ENCODE measurements at places on chromosomes 7 and 10. TPM values are rescaled to one million over a fixed set of nuclear protein-coding genes. Genes with fewer than 3 reads are reported as not detected.

MBLAC1 gene
- total RNA-seq: 1.7 TPM

HOXA11 gene
- total RNA-seq: 0.09 TPM

SPRN gene
- total RNA-seq: under 0.01 TPM

GARIN1A gene
- total RNA-seq: 0.28 TPM

EPO gene
- total RNA-seq: not detected

OR2A12 gene
- not detected for total RNA-seq

TMEM130 gene
- total RNA-seq: not detected

PRKRIP1 gene
- 10.8 TPM for total RNA-seq

GDF10 gene
- total RNA-seq: not detected

TMEM184A gene
- 0.19 TPM for total RNA-seq

ZNF853 gene
- total RNA-seq: 0.54 TPM

STEAP2 gene
- 0.81 TPM for total RNA-seq

BUD31 gene
- 120 TPM for total RNA-seq

MAD1L1 gene
- 68.5 TPM for total RNA-seq

NKX1-2 gene
- not detected for total RNA-seq

ZNF727 gene
- total RNA-seq: 0.09 TPM

PLAC9 gene
- 3.9 TPM for total RNA-seq

HGF gene
- 4.0 TPM for total RNA-seq

KLHDC10 gene
- 26.4 TPM for total RNA-seq

PIK3CG gene
- 7.2 TPM for total RNA-seq

KCNMA1 gene
- total RNA-seq: 0.27 TPM

ABCB1 gene
- 3.0 TPM for total RNA-seq

ASZ1 gene
- total RNA-seq: not detected

PARG gene
- 32.9 TPM for total RNA-seq

TSPAN12 gene
- 10.7 TPM for total RNA-seq

RAB19 gene
- total RNA-seq: 0.27 TPM

RPEL1 gene
- not detected for total RNA-seq

MMD2 gene
- total RNA-seq: not detected

TMEM196 gene
- not detected for total RNA-seq

SOSTDC1 gene
- not detected for total RNA-seq
